CD4-positive, alpha-beta T cell treated with Interleukin-15 for 4 hours (primary cell): ENCODE measurements at places on chromosomes 2 and 18.
A peak's percentile ranks its signal among the peaks of the same experiment; 100 is the strongest.

GRCh38 chr2:38095996-38096861, 20.3 kb upstream of the CYP1B1 start:
- no peak for DNase-seq

DNA sequence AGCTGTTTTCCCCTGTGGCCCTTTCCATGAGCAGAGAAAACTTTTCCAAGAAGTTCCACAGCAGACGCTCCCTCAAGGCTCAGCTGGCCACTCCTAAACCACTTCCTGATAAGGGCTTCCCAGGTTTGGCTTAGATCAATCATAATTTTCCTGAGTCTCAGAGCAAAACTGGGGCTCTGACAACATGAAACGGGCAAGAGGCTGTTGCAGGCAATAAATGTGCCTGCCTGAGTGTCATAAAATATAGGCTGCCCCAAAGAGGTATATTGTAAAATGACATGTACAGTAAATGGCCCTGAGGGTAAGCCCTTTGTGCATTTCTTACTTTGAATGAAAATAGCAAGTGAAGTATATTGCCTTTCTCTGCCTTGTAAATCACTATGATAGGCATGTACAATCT, 105.6 kb upstream of the UXS1 start:
- DNase-seq: no peak

DNA sequence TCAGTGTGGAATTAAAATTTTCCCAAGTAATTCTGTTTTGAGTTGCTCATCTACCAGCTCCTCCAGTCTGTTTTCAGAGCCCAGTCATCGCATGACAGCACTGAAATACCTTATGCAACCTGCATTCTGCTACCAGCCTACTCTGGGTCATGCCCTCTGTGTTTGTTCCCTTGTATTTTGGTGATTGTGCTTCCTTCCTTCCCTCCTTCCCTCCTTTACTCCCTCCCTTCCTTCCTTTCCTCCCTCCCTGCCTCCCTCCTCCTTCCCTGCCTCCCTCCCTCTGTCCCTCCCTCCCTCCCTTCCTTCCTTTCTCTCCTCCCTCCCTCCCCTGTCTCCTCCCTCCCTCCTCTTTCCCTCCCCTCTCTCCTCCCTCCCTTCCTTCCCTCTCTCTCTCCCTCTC, 289.6 kb downstream of the CDH2 start:
- no peak for DNase-seq

- DNase-seq: no peak
These were observed 1.1 kb downstream of the HNRNPLL start for GRCh38 chr2:38601463-38602135.

- no peak for DNase-seq
These were observed 9.1 kb upstream of the MYO5B start for GRCh38 chr18:50203801-50204604.

- DNase-seq: no peak
These were observed 235.6 kb downstream of the ALPK2 start for GRCh38 chr18:58393295-58393694.

GRCh38 chr18:65610939-65611338, 139.9 kb upstream of the CDH7 start:
- no peak for DNase-seq

DNA sequence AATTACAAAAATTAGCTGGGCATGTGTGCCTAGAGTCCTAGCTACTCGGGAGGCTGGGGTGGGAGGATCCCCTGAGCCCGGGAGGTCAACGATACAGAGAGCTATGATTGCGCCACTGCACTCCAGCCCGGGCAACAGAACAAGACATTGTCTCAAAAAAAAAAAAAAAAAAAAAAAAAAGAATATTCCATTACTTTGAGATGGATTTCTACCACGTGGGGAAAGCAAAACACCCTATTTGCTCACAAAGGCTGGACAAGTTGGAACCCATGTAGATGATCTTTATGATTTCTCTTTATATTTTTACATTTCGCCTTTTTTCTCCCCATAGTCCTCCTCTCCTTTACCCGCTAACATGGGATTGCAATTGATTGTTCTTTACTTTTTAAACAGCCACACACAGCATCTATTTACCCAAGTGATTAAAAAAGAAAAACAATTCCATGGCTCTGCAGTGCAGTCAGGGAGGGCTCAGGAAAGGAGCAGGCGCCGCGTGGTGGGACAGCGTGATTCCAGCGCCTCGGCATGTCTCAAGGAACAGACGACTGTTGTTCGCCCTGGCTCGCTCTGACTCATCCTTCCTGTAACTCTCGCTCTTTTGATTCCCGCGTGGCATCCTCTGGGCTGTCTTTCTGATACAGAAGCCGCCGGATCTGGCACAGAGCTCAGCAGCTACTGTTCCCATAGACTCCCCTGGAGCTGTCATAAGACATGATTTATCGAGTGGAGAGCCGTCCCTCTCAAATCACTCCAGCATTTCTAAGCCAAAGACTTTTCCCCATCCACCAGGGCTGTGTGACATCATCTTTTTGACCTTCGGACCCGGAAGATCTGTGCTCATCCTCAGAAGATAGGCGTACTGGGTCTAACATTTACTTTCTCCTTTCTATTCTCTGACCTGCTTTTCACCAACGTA, 230.4 kb upstream of the AGAP1 start:
- no peak for DNase-seq

- DNase-seq: no peak
These were observed 25.2 kb upstream of the CDH20 start for GRCh38 chr18:61308004-61308403.

DNA sequence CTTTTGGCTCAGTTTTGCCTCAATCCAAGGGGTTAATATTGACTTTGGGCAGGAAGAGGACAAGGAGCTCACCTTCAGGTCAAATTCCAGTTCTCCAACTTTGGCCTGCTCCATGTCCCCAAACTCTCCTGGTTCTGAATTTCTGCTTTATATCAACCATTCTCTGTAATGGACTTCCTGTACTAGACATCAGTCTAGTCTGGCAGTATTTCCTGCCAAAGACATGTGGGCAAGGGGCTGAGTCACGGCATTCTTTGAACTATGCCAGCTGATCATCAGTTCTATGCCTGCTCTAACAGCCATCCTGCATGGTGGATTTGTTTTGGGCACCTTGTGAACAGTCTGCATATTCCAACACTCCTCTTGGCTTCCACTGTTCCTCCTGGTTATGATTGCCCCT, 199.4 kb downstream of the ZEB2 start:
- peak; percentile 74 for DNase-seq

GRCh38 chr2:6917761-6918421, 679 bp downstream of the RNF144A start:
- no peak for DNase-seq

GRCh38 chr18:76922107-76922506, 99.8 kb downstream of the ZNF236 start:
- peak; percentile 45 for DNase-seq

- DNase-seq: no peak
These were observed 412.6 kb upstream of the SMIM21 start for GRCh38 chr18:75840131-75840530.
